Cerebellar cortex (tissue), 1 donor: ENCODE measurements at places on chromosomes 3 and 15.

DNA sequence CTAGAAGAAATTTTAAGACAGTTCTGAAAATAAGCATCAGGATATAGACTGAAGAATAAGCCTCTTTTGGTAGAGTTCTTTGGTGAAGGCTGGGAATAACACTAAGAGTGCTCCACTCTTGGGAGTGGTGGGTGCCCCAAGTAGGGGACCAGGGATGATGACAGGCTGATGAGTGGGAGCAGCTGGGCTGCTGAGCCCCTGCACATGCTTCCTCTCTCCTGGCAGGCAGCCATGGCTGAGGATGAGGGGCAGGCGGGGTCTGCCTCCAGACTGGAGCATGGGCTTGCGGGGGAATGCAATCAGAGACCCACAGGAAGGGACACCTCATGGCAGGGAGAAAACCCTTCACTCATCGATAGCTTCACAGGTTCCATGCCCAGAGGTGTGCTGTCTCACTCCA is 72.6 kb upstream of the RORA start:
- no peak for DNase-seq

DNA sequence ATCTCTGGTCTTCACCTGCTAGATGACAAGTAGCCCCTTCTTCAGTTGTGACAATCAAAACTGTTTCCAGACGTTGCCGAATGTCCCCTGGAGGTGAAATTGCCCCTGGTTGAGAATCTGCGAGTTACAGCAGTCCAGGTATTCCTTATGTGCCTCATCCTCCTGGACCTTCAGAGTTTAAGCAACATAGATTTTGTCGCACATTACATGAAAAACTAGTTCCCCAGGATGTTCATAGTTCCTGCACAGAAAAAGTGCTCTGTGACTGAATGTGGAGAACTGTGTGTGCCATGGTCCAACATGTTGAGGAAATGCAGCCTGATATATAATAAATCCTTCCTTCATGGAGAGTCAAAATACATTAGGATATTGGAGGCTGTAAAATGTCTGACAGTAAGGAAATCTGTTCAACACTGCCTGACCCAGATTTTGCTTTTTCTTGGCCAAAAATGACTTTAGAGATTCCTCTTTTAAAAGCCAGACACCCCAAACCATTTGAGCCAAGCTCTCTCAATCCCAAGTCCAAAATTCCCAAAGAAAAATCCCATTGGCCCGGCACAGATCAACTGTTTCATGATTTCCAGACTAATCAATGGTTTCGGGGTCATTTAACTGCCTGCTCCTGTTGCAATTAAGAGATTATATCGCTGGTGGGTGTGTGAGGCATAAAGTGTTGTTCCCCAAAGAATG is 20.4 kb upstream of the SHC4 start:
- DNase-seq: no peak

DNA sequence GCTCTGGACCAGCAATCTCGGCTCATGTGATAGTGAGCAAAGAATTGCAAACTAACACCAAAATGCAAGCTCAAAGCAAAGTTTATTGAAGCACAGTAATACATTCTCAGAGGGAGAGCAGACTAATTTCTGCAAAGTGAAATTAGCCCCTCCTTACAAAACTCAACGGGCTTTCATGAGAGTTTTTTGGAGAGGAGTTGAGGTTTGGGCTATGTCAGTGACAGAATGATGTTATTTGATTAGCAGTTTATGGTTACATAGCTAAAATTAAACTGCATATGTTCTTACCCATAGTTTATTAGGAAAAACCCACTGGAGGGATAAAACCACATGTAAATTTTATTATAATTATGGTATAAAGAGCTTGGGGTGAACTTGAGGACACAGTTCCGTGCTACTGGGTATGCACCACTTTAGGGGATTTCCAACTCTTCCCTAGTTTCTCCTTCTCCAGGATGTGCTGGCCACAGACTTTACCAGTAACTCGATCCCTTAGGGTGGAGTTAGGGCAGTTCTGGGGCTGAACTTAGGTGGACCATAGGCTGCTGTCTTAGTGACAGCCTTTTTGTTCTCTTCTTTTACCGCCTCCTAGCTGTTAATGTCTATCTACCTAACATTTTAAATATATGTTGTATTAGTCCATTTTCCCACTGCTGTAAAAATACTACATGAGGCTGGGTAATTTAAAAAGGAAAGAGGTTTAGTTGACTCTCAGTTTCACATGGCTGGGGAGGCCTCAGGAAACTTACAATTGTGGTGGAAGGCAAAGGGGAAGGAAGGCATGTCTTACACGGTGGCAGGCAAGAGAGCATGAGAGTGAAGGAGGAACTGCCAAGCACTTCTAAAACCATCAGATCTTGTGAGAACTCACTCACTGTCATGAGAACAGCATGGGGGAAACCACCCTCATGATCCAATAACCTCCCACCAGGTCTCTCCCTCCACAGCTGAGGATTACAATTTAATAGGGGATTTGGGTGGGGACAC is 8.9 kb upstream of the AADACL2 start:
- no peak for DNase-seq

- no peak for DNase-seq
Observed at GRCh38 chr15:39752991-39753390, 29.6 kb downstream of the FSIP1 start.

DNA sequence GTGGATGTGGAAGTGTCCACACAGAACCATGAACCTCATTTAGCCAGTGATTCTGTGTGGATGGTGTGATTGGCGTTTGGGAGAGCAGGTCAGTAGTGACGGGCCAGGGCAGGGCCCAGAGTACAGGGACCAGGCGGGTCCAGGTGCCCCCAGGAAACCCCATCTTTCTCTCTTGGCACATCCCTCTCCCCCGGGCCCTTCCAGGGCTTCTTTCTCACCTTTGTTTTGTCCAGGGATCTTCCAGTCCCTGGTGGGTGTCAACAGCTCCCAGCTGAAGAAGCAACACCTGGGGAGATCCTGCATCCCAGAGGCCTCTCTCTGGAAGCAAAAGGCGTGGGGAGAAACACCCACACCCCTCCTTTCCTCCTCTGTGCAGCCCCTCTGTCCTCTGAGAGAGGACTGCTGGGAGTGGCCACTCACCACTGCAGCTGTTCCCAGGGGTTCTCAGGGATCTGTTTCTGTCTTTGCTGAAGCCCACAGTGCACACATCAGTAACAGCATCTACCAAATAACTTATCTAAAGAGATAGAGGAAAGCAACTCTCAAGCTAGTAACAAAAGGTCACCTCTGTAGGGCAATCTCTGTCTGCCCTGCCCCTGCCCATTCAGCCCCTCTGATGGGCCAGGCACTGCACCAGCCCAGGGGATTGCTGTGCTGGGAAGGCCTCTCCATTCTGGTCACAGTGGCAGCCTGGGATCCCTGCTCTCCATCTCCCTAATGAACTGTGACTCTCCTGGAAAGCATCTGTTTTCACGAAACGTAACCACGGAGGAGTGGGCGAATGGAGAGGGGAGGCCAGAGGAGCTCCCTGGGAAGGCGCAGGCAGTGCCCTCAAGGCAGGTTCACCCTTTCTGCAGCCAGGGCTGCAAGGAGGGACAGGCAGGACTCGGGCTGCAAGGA is 98.3 kb upstream of the ALDH1A3 start:
- DNase-seq: no peak

GRCh38 chr3:169241991-169242707 is 421.4 kb downstream of the MECOM start:
- DNase-seq: no peak
